CD4-positive, alpha-beta T cell treated with Interleukin-6 for 4 hours (primary cell): ENCODE measurements at places on chromosomes 11 and 22.

DNA sequence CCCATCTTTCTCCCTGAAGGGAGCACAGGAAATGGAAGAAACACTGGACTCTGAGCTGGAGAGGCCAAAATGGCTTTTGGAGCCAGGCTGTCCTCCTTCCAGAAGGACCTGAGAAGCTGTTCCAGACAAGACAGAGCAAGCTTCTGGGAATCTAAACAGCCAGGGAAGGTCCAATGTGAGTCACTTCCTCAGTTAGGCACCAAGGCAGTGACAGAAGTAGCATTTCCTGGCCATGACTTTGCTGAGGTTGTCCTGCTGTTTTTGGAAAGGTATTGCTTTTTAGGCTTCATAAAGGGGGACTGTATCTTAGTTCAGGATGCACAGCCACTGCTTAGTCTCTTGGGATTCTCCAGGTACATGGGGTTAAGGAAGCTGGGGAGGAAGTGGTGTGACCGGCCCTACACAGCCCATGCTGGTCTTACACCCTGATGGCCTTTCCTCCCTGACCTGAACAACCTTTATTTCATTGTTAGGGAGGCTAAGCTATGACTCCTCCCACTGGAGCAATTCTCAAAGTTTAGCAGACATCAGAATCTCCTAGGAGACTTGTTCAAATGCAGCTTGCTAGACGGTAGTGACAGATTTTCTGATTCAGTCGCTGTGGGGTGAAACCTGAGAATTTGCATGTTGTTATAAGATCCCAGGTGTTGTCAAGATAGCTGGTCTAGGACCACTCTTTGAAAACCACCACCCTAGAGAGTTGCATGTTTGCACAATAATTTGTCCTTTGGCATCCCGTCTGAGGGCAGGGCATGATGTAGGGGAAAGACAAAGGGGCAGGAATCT is 6.8 kb upstream of the INSC start:
- no peak for DNase-seq

DNA sequence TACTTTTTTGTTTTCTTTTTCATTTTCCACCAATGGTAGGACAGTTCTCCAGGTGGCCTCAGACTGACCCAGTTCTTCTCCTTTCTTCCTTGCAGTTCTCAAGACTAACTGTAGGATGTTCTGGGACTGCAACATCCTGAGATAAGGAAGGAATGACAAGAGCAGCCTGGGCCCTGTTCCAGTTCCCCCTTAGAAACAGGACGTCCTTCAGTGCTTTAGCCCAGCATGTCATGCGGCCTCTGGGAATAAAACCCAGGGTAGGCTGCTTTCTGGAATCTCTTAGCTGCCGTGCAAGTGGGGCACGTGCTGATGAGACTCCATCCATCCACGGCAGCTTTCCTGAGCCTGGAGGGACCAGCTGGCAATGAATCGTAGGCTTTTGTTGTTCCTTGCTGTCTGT is 24.0 kb upstream of the CADM1 start:
- no peak for DNase-seq

DNA sequence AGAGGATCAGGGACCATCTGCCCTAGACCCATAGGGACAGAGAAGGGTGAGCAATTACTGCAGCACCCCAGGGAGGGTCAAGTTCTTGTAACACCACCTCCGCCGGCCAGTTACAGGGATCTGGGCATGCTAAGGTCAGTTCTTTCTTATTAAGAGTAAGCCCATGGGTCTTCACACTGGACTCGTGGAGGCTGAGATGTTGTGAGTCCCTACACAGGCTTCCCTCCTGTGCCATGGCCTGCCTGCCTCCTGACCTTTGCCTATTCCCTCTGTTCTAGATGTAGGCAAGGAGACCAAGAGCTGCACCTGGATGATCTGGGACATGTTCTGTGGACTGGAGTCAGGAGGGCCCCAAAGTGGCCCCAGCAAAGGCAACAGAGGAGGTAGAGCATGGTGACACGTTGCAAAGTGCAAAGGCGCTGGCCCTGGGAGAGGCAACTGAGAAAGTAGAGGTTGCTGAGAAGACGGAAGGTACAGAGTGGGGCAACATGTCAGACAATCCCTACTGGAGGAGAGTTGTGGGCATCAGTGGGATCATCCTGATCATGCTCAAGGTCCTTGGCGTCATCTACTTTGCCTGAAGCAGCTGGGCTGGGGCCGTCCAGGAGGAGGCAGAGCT is 16.3 kb upstream of the GNAZ start:
- DNase-seq: no peak

GRCh38 chr11:85725510-85726258 is 39.7 kb upstream of the CCDC89 start:
- DNase-seq: no peak
